ENCODE measurements at places on chromosomes 7 and 10.

DNA sequence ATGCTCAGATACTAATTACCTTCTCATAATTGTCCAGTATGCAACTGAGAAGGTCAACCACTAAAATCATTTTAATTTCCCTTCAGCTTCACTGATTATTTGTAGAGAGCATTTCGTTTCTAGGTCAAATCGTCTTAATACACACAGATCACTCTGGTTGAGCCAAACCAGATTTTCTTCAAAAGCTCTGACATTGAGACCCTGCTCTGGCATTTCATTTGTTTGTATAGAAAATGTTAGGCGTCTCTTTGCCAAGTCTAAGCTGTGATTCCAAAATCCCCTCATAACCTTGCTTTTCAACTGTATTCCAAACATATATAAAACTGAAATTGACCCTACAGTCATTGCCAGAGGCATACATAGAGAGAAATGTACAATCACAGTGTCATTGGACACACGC is 520.0 kb downstream of the CNTNAP2 start:
- no peak for DNase-seq

- no peak for DNase-seq
Observed at GRCh38 chr10:129494176-129494575, 27.1 kb downstream of the MGMT start.

- no peak for DNase-seq
Observed at GRCh38 chr7:21971780-21972396, 26.2 kb upstream of the CDCA7L start.

DNA sequence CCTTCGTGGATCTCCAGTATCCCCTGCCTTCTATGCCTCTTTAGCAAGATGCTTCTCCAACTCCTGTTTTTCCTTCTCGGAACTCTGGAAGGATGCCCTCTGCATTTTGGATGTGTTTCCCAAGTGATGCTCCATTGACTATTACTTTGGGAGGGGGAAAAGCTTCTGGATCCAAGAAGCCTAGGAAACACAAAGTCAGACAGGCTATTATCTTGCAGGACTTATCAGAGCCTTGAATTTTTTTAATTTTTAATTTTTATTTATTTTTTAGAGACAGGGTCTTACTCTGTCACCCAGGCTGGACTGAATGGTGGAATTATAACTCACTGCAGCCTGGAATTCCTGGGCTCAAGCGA is 21.1 kb downstream of the TMEM270 start:
- no peak for DNase-seq

GRCh38 chr7:121916211-121916610 is 43.2 kb downstream of the PTPRZ1 start:
- DNase-seq = no peak

- no peak for DNase-seq
Observed at GRCh38 chr7:74439541-74439940, 14.2 kb upstream of the GTF2IRD1 start.

DNA sequence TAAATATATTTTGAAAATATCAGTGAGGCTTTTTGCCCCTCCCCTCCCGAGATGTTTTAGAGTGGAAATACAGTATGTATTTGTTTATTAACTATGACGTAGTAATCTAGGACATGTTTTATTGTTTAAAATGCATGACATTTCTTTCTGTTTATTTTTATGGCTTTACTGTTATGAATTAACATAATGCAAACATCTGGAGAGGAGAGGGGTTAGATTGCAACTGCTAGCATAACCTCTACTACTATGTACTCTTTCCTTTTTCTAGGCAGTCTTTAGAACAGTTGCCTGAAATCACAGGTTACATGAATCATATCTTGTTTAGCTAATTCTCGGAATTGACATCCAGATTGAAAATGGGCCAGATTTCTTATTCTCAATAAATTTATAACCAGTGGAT is 7.4 kb downstream of the BTAF1 start:
- DNase-seq = no peak

- DNase-seq = no peak
Observed at GRCh38 chr10:19046679-19047078, 1.9 kb upstream of the MALRD1 start.

DNA sequence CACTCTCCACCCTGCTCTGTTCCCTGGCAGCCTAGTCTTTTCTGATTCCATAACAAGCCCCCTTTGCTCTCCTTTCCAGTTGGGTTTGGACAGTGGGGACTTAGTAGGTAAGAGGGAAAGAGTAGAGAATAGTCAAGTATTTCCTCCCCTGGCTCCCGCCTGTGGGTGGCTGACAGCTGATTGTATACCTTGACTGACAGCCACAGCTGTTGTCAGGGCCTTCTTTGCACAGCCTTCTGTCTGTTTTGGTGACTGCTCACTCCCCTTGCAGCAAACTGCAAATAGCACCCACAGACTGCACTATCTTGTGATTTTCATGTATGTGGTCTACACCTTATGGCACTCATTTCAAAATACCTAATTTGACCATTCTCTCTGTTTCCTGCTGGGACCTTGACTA is 486.3 kb downstream of the ACTR3B start:
- no peak for DNase-seq

DNA sequence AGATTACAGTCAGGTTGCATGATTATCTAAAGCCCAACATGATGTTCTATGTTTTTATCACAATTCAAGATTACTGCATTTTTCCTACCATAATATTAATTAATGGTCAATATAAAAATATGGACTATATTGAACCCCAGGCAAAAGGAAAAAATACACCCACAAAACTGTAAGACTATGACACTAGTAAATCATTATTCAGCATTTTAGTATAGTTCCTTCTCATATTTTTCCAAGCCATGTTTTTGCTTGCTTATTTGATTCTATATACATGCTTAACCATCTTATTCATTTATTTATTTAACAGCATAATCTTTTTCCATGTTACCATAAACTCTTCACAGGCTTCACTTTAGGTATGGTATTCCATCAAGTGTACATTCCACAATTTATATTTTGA is 101.6 kb downstream of the IMMP2L start:
- DNase-seq = no peak

DNA sequence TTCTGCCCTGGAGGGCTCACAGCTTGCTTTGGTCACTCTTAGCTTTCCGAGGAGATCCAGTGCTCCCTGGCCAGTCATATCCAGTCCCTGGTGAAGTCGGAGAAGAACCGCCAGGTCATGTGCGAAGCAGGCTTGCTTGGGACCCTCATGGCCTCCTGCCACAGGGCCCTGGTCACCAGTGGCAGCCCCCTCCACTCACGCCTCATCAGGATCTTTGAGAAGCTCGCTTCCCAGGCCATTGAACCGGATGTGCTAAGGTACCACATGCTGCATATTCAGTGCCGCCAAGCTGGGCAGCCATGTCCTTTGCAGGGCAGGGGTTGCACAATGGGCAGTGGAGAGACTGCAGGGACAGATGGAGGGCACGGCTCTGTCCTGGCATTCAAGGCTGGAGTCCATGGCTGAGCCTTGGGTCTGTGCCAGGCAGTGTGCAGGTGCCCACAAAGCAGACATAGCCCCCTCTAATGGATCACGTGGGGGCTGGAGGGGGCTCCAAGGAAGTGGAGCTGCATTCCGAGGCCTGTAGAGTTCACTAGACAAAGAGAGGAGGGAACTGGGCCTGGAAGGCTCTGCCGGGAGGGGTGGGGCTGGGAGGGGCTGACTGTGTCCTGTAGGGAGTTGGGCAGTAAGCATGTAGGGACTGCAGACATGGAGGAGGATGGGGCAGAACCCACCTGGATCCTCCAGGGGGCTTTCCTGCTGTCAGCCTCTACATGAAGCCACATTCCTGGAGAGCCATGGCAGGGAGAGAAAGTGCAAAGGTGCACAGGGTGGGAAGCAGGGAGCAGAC is 89.9 kb downstream of the WDFY4 start:
- DNase-seq = no peak

DNA sequence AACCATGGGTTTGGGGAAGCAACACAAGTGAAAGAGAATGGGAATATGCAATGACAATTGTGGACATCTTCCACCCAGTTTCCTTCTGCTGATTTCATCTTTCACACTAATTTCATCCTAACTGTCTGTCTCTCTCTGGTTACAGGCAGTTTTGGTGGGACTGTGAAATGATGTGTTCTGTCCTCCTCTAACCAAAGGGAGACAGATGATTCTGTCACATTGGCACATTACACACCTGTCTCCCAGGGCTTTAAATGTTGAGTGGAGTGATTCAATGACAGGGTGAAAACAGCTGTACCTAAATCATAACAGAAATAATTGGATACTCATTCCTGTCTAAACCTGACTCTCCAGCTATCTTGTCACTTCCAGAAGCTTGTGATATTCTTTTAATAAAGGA is 60.0 kb downstream of the DGKB start:
- no peak for DNase-seq

DNA sequence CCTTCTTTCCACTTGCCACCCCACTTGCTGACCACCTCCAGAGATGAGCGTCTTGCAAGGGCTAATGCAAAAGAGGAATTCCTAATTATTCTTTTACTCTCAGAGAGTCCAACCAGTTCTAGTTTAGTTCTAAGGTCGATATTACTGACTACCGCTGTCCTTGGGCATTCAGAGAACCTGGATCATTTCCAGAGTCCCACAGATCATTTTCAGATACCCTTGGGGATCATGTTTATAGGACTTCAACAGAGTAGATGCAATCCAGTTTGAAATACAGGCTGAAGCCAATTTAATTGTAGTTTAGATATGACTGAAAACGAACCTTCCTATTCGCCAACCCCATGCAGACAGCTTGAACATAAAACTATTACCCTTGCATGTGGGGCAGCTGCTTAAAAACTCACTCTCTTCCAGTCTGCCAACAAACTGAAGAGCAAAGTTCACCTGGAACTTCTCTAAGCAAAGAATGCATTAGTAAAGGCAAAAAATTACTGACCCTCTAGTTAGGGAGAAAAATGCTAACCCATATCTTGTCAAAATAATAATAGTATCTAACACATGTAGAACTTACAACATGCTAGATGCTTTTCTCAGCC is 22.4 kb downstream of the CFAP69 start:
- no peak for DNase-seq

DNA sequence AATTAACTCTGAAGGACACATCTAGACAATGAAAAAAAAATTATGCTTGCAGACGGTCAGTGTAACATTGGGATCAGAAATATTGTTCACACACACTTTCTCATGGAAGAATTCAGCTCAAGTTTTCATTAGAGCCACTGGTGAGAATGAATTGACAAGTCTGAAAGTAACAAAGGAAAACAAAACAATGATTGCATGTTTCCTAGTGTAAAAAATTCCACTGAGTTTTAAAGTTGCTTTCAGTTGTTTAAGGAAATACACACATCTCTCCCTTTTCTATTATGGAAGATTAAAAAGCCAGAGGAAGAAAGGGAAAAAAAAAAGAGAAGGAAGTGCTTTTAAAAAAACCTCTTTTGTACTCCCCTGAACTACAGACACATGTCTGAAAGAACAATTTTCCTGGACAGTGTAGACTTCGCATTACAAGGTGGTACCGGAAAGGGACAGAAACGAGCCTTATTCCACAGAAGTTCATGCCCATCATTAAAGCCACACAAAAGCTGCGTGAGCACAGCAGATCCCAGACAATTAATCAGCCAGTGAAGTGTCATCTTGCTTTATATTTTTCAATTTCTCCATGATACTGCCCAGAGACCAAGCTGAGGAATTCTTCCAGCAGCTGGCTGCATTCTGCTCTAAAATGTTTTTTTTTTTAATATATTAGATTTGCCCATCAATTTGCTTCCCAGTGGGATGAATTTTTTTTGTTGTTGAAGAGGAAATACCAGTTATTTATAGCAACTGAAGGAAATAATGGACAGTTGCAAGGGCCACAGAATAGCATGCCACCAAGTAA is 294.8 kb downstream of the DOCK4 start:
- no peak for DNase-seq

DNA sequence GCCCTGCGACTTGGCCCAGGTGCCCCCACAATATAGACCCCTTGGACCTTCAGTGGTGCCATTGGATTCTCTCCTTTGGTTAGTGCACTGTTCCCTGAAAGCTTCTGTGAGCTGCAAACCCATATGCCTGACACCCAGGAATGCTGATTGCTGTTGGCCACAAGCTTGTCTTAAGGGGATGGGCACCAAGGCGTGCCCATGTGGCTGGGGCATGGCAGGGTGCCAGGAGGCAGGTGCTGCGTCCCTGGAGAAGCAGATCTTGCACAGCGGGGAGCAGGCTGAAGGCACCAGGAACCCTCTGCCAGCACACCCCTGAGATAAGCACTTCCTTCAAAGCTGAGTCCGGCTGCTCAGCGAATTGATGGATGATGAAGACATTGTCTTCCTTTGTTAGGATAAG is 411.8 kb downstream of the SDK1 start:
- DNase-seq = no peak

- DNase-seq = no peak
Observed at GRCh38 chr10:111758593-111758992, 425.0 kb downstream of the GPAM start.

- no peak for DNase-seq
Observed at GRCh38 chr10:49241385-49241784, 53.2 kb upstream of the TMEM273 start.

GRCh38 chr10:69952069-69952800 is 100.4 kb upstream of the MACROH2A2 start:
- no peak for DNase-seq

GRCh38 chr7:27091105-27091504 is 4.7 kb downstream of the HOXA1 start:
- no peak for DNase-seq

- DNase-seq = no peak
Observed at GRCh38 chr7:86931439-86931838, 128.0 kb downstream of the ELAPOR2 start.

GRCh38 chr7:43585562-43585961 is 2.7 kb downstream of the STK17A start:
- DNase-seq = no peak

DNA sequence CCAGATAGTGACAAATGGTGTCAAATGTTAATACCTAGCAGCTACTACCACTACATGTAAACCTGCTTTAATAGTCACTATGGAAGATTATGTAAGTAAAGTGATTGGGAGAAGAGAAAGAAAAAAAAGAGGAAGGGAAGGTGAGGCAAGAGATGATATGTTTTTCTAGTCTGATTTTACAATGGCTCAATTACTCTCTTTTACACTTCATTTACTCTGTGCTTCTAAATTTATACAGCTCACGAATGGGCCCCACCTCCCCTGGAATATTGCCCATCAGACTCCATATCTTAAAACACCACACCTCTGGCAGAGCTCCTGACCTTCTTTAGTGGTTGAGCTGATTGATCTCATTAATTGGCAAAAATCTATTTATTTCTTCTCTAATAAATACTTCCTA is 28.0 kb upstream of the IKZF1 start:
- DNase-seq = no peak

DNA sequence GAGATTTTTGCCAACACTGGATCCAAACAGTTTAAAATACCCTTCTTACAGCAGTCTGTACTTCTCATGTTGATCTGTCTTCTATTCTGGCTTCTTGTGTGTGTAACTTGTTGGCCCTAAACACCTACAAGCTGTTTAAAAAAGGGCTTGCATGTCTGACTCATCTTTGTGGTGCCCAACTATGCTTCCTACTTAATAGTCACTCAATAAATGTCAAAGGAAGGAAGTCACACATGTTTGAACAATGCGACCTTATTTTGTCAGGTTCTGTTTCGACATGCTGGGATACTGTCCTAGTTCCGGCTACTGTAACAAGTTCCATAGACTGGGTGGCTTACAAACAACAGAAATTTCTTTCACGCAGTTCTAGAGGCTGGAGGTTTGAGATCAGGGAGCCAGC is 9.4 kb upstream of the GRK5 start:
- DNase-seq = no peak

Data from stimulated activated CD4-positive, alpha-beta T cell treated with anti-CD3 and anti-CD28 coated beads, Interleukin-2, amount 100 ng/mL, for 24 hours (primary cell).